ENCODE measurements at places on chromosomes 3 and 15.

DNA sequence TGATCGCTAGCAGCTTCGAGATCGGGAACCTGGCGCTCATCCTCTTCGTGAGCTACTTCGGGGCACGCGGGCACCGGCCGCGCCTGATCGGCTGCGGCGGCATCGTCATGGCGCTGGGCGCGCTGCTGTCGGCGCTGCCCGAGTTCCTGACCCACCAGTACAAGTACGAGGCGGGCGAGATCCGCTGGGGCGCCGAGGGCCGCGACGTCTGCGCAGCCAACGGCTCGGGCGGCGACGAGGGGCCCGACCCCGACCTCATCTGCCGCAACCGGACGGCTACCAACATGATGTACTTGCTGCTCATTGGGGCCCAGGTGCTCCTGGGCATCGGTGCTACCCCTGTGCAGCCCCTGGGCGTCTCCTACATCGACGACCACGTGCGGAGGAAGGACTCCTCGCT, 62.5 kb downstream of the SLCO3A1 start:
- DNase-seq, result no peak

DNA sequence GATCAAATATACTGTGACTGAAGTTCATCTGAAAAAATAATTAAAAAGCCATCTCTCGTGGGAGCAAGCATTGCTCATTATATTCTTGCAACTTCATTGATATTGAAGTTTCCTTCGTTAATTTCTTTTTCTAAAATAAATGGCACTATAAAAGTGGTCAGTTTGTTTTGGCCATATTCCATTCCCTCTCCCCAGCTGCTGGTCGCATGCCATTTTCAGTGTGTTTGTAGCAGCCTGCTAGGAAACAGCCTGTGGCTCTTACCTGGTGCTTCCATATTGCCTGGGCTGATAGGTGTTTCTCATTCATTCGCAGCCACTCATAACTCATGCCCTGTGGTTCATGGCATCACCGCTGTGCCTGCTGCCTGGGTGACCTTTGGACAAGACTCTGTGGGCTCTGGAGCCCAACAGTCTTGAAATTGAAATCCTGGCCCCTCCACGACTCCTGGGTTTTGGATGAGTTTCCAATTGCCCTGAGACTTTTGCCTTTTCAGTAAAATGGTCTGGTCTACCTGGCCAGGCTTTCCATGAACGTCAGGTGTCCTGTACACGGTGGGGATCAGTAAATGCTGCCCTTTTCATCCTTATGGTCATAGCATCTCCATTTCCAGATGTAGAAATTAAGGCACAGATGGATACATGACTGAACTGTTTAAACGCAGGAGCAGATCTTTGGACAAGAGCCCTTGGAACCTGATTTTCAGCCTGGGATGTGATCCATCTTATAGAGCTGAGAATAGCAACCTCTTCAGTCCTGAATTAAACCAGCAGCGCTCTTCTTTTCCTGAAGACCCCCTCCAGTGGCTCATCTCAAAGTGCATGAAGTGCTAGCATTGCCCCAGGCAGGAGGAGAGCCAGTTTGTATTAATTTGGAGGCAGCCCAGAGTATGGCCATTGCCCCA, 69.4 kb downstream of the SLCO3A1 start:
- no peak for DNase-seq

DNA sequence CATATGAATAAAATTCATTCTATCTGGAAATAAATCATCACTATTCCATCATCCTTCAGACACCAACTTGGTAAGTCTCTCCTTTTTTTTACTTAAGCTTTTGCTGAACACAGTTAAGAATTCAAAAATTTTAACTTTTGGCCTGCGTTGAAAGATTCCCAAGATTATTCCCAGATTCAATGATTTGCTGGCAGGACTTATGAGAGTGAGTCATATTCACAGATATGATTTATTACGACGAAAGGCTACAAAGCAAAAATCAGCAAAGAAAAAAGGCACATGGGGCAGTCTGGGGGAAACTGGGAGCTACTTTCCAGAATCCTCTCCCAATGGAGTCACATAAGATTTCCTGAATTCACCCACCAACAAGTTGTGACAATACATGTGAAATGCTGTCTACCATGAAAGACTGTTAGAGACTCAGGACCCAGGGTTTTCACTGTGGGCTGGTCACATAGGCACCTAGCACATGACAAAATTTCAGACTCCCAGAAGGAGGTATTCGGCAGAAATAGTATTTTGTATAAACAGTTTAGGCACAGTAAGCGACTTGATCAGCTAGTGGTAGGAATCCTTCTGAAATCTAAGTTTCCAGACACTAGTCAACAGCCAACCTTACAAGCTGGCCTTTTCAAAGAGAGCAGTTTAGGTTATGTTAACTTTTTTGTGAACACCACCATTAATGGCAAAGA, 82.1 kb downstream of the DLG1 start:
- DNase-seq, result no peak

- DNase-seq, result peak; percentile 61
Measured at GRCh38 chr3:101081999-101082398, 88.8 kb upstream of the ABI3BP start.

DNA sequence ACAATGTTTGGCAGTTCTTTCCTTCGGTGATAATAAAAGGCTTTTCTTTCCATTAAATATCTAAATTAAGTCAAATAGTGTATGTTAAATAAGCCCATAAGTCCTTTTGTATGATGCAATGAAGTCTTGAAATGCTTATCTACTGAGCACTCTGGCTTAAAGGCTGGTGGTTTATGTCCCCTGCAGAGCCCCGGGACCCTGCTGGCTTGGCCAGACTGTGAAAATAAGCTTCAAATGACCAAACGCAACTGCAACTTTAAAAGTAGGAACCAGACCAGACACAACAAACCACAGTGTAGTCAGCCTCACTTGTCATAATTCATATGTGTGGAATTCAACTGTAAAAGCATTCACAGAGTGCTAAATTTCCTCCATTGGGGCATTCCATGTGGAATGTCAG, 72.5 kb downstream of the FOXP1 start:
- DNase-seq, result no peak

DNA sequence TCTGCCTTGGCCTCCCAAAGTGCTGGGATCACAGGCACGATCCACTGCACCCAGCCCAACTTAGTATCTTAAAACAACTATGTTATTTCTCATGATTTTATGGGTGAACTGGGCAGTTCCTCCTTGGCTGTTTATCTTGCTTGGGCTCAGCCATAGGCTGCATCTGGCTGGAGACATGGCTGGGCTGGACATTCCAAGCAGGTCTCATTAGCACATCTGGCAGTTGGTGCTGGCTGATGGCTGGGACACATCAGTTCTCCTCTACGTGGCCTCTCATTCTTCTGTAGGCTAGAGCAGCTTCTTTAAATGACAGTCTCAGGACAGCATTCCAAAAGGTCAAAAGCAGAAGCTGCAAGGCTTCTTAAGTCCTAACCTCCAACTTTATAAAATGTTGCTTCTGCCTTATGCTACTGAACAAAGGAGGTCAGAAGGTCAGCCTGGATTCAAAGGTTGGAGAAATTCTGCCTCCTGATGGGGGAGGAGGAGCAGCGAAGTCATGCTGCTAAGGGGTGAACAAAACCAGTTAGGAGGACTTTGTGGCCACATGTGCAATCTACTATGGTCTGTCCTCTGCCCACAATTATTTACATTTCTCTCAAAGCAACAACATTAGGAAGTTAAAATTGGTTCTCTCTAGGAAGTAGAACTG, 144.0 kb downstream of the AQP9 start:
- no peak for DNase-seq

DNA sequence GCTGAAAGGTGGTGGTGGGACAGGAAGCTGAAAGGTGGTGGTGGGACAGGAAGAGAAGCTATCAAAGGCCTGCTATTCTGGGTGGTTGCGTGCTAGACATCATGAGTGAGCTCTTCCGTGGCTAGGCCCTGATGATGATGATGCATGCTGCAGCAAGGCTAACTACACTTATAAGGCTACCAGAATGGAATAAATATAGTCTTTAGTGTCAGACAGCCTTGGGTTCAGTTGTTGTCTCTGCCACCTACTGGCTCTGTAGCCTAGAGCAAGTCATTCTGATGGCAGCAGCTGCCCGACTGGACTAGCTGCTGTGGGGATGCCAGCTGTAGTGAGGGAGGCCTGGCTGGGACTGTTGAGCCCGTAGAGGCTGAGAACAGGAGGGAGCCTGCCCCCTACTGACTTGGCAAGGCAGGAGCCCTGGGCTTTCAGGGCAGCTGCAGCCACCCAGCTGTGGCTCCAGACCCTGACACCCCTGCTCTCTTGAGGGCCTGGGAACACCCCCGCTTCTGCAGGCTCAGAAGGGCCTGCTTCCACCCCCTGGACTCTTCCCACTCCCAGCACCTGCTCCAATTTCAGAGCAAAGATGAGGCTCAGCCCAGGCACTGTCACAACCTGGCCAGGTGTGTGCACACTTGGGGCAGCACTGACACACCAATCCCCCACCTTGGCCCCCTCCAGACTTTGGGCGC, 21.4 kb upstream of the ZBED2 start:
- DNase-seq, result no peak

DNA sequence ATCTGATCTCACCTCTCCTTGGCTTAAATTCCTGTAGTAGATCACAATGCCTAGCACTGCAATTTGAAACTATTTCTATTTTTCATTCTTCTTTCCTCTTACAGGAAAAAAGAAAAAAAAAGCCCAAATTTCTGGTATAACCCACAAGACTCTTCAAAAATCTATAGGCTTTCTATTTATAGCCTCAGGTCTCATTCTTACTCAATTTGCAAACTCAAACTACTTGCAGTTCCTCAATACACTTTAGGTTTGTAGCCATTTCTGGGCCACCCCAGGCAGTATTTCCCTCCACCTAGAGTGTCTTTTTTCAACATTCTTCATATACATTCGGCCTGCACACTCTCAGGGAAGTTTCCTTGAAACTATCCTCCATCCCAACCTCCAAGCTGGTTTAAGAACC, 169.0 kb downstream of the TBC1D5 start:
- no peak for DNase-seq

DNA sequence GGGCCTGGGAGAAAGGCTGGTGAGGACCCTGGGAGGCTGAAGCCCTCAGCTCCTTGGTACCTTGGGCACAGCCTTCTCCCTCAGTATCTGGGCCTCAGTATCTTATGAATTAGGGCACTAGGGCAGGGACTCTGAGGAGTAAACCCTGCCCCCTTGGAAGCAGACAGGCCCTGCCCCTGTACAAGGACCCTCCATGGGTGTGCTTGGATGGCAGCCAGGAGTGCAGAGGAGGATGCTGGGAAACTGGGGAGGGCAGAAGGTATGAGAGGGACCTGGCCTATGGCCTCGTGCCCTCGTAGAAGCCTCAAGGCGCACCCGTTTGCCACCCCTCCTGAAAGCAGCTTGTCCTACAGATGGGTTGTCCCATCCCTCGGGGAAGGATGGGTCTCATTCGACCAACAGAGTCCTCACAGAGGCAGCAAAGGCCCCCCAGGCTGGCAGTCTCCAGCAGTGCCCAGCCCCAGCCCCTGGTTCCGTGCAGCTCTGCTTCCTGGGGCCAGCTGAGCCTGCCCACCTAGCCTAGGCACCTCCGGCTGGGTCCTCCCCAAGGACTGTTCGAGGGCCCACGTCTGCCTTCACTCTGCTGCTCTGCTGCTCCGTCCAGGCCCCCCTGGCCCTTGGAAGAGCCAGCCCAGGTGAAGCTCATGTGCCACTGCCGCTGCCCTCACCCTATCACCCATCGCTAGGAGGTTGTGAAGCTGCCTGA, 15.3 kb upstream of the SEMA3F start:
- DNase-seq, result no peak

- DNase-seq, result no peak
Measured at GRCh38 chr3:14687360-14687759, 12.4 kb downstream of the C3orf20 start.

DNA sequence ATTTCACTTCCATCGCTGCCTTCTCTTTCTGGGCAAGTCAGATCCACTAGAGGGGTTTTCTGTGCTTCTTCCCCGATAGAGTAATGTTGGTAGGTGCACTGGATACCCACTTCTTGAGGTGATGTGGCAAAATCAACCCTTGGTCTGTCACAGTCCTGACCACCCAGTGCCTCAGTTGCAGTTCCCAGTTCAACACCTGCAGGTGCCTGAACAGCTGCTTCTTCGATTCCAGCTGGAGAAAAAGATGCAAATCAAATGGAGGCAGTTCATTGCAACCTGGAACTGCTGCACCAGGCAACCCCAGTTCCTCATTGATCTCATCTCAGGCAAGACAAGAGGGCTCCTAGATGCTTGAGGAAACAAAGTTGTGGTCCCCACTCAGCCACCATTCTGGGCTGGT, 186.6 kb downstream of the UBE2E2 start:
- no peak for DNase-seq

- no peak for DNase-seq
Measured at GRCh38 chr3:72604328-72604727, 243.9 kb downstream of the SHQ1 start.

- no peak for DNase-seq
Measured at GRCh38 chr3:61683549-61684236, 122.3 kb downstream of the PTPRG start.

DNA sequence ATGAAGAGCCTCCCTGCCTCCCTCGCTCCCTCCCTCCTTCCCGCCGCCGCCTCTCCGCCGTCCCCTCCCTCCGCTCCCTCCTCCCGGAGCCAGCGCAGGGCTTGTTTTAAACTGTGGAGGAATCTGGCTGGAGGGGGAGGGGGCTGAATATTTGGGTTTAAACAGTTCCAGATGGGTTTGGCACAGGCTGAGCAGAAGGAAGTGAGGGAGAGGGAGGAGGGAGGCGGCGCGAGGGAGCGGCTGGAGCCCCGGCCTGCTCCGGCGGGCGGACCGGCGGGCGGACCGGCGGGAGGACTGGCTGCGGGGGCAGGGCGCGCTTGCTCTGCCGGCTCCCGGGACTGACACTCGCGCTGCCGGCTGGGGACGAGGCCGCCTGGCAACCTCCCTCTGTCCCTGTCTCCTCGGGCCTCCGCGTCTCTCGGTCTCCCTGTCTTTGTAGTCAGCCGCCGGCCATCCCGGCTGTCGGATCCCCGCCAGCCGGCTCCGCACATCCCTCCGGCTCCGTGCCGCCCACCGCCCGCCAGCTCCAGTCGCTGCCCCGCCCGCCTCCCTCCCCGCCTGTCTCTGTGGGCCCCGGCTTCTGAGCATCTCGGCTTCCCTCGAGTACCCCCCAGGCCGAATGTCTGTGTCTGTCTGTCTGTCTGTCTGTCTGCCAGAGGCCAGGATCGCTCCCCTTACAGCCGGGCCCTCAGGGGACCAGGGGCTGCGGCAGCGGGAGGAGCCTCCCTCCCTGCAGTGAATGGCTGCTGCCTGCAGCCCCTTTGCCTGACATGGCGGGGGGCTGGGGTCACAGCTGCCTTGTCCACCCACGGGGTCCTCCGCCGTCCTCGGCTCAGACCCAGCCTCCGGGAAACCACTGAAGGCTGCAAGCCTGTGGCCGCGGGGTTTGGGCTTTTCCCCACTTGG, 7.6 kb downstream of the EPHB3 start:
- DNase-seq, result peak; percentile 95

GRCh38 chr3:60090548-60090947, 1040.7 kb upstream of the CFAP20DC start:
- no peak for DNase-seq

Data from AG04450 (cell line).